AG09309 (cell line): ENCODE measurements at places on chromosomes 16 and 17.
A peak's percentile ranks its signal among the peaks of the same experiment; 100 is the strongest.

- DNase-seq = no peak
These were observed 9.3 kb upstream of the SLC16A5 start for GRCh38 chr17:75078284-75079022.

GRCh38 chr16:782258-782657 is 5.9 kb downstream of the RPUSD1 start:
- no peak for DNase-seq

DNA sequence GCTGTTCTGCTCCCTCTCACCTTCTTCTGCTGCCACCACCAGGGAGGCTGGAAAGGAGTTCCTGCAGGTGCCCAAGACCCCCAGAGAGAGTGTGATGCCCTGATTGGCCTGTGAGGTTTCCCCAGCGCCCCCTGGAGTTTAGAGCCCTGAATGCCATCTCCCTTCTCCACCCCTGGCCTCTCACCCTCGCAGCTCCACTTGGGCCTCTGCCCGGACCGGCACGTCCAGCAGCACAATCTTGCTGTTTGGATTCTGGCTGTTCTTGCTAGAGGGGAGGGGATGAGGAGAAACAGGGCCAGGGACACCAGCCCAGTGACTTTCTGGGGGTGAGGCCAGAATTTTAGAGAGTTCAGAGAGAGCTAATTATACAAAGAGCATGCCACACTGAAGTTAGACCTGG is 12.5 kb upstream of the FAM171A2 start:
- DNase-seq = no peak

DNA sequence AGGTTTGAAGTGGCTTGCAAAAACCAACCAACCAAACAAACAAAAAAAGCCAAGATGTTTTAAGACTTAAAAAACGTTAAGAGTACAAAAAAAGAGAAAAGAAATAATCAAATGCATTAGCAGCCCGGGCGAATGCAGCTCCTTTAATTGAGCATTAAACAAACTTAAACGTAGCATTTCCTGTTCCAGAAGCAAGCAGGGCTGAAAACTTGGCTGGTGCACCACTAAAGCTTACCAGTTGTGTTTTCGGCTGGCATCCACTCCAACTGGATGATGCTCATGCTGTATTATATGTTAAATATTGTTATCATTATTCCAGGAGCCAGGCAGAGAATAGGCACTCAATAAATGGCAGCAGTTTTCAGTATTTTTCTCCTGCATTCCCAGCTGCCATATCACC is 45.1 kb downstream of the IRX6 start:
- no peak for DNase-seq

- no peak for DNase-seq
These were observed 304.5 kb downstream of the CPPED1 start for GRCh38 chr16:12499032-12499745.

DNA sequence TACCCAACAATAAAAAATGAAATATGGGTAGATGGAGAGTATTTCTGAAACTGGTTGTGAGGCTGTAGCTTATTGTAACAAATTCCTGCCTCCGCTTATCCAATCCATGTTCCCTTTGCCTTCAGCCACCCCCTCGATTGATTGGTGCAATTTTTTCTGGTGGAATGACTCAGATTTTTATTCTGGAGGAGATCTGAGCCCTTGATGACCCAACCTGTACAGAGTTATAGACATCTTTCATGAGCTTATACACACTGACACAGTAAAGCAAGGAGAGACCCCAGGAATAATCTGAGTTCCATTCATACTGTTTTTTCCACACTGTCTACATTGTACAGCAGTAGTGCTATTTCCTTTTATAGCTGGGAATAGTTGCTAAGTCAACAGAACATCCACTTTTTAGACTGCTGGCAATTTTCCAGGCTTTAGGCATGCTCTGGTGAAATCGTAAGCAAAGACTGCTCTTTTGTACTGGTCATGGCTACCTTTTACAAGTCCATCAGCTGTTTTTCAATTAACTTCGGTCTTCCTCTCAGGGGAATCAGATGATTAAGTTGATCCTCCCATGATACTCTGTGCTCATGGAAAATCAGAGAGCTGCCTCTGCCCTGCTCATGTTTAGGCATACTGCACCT is 30.1 kb downstream of the CCL4 start:
- DNase-seq = no peak

- DNase-seq = no peak
These were observed 153.4 kb upstream of the PLCG2 start for GRCh38 chr16:81625544-81626153.

DNA sequence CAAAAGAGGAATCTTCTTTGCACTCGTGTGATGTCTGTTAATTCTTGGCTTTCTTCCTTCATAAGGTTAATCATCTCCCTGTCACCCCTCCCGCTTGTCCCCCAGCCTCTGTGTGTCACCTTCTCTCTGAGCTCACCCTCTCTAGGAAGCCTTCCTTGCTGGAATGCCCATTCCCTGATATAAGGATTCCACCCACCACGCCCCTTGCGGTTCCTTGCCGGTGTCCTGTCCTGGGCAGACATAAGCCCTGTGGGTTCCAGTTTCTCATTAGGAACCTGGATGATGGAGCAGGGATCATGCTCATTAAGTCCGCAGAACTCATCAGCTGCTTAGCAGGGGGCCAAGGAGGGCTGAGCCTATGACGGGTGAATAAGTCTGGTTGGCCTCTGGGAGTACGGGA is 559.3 kb downstream of the MAF start:
- no peak for DNase-seq

GRCh38 chr17:8893059-8893458 is 25.6 kb upstream of the PIK3R6 start:
- DNase-seq = no peak

DNA sequence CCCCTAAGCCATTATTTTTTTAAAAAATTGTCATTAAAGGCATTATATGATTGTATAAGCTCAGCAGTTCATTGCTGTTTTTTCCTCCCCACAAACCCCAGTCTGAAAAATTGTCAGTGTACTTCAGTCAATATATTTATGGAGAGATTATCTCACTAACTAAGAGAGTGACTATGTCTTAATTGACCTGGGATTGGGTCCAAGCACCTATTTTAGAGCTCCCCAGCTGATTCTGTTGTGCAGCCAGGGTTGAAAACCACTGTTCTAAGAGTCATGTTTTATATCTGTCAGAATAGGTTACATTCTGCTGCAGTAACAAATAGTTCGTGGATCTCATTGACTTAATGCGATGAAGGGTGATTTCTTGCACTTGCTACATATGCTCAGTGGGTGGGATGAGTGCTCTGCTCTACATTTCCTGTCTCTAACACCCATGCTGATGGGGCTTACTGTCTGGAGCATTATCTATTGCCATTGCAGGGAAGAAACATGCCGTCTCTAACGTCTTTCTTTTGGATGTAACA is 171.2 kb upstream of the MPHOSPH6 start:
- no peak for DNase-seq

- peak; percentile 63 for DNase-seq
These were observed 4.0 kb downstream of the LYRM1 start for GRCh38 chr16:20904507-20905081.
